ENCODE measurements at places on chromosomes 1 and 21.

- no peak for DNase-seq
Measured at GRCh38 chr1:155646307-155646706, 36.3 kb downstream of the MSTO1 start.

- no peak for DNase-seq
Measured at GRCh38 chr1:22376001-22376400, 75.7 kb upstream of the ZBTB40 start.

GRCh38 chr1:82446955-82447354 lies 646.2 kb downstream of the ADGRL2 start:
- DNase-seq, result no peak

DNA sequence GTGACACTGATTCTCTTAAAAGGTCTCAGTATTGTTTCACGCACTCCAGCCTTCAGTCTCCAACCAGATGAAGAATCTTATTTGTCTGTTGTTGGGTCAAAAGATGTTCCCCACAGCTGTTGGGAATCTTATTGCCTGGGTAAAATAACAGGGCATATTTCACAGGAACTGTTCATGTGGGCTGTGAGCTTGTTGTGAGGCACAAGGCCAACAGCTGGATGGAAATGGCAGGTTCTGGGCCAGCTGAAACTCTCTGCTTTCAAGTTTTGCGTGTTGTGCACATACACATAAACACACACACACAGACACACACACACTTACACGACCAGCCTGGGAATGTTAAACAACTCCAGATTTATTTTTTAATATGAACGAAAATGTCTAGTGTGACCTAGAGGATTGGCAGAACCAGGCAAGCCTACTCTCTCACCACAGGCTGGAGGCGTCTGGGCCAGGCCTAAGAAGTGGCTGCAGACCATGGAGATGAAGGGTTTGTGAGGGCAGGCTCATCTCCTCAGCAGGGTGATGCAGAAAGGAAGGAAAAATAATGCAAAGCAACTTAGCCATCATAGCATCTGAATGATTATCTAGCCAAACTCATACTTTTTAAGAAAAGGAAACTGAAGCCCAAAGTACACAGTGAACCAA lies 357.0 kb downstream of the TTLL7 start:
- DNase-seq, result no peak

GRCh38 chr1:81220614-81221071 lies 580.1 kb upstream of the ADGRL2 start:
- DNase-seq, result no peak

DNA sequence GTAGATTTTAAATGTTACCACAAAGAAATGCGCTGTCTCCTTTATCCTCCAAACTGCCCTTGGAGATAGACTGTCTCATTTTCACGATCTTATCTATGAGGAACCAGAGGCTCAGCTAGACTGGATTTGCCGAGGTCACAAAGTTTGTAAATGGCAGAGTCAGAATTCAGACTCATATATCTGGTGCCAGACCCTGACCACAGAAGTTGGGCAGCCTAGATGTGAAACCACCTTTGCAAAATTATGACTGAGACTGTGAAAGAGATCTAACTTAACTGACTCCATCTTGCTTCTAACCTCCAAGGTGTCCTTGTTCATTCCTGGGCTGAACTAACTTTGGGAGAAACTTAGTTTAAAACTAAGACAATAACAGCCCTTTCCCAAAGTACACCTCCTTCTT lies 14.1 kb downstream of the CNR2 start:
- DNase-seq, result no peak

DNA sequence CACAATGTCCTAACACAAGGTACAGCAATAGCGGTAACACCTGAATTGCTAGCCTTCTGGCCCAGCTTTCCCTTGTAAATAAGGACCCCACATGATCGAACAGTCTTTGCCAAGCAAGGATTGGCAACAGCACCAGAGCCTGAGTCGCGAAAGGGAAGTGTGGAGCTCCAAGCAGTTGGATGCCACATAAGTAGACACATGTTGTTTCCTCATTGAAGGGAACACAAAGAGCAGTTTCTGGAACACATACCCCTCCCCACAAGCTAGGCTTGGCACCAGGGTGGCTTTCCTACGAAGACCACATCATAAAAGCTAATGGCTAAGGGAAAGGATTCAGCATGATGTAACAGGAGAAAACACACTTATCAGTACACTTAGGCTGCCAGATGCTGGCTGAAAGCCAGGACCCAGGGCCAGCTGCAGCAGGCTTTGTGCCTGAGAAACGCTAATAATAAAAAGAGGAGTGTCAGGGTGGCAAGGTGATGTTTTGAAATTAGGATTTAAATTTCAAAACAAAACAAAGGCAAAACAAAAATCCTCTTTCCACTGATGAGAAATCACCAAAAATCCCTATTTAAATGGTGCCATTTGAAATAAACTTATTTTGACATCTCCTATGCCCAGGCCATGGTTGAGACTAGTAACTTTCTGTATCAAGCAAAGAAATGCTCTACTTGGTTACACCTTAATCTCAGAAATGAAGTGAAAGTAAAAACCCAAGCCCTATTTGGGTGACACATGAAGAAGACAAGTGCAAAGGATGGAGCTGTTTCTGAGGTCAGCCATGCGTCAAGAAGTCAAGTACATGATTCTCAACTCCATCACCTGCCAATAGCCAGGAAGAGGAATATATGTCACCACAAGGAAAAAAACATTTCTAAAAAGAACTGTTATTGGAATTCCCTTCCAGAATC lies 11.9 kb upstream of the CPLANE2 start:
- DNase-seq, result no peak

- no peak for DNase-seq
Measured at GRCh38 chr1:42952303-42953001, 6.2 kb downstream of the SLC2A1 start.

All from RWPE2 (cell line).